NCI-H187 treated with DMSO at 0.1 percent for 48 hours (cell line): ENCODE measurements at places on chromosomes 16 and 17.

DNA sequence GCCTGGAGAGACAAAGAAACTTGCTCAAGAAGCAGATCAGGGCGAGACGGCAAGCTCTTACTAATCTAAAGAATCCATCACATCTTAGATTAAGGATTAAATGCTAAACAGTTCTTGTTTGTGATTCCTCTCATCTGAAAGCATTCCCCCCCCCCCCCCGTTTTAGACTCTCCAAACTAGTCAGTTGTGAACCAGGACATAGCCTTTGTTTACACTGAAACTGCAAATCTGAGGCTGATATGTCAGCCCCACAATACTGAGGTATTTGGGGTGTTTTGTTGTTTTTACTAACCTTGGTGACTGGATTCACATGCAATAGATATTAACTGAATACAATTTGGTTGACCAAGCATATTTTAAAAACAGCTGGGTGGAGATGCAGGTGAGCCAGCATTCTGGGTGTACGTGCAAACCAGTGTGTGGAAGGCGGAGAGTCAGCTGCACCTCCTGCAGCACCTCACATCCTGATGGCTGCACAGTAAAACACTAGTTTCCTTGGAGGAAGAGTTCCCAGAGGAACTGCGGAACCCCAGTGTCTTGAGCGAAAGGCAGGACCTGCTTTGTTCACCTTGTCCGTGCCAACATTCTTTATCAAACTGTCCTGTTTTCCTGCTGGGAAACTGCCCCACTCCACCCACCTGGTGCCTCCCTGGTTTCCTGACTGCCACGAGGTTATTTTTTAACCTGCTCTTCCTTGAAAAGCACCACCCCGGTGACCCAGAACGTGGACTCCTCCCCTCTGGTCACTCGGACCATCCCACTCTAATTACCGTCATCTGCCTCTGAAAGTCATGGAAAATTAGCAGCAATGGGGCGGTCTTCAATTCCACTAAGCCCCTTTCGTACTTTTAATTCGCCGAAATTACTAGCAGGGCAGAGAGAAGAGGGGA, 1.2 kb upstream of the YPEL2 start:
- DNase-seq: no peak

DNA sequence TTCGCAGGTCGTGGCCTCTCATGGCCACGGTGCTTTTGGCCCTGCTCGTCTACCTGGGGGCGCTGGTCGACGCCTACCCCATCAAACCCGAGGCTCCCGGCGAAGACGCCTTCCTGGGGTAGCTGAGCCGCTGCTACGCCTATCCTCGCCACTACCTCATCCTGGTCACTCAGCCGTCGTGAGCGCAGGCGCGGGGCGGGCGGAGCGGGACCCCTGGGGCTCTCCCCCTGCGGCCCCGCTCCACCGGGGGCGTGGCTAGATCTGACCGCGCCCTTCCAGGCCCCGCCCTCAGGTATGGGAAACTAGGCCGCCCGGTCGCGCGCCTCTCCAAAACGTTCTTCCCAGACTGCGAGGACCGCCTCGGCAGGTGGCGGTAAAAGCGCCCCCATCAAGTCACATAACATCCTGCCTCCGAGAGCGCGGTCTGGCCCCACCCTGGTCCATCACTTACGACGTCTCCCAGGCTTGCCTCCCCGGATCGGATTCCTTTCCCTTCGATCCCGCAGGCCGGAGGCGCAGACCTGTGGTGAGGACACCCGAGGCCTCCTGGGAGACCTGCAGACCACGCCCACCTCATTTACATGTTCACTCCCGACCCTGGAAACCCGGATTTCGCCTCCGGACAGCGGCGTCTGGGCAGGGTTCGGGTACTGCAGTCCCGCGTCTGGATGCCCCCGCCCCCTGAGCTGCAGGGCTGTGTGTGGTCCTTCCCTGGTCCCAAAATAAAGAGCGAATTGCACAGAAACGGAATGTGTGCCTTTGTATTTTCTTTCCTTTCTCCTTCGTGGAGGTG, 91.5 kb upstream of the TMEM97 start:
- peak; percentile 43 for DNase-seq

DNA sequence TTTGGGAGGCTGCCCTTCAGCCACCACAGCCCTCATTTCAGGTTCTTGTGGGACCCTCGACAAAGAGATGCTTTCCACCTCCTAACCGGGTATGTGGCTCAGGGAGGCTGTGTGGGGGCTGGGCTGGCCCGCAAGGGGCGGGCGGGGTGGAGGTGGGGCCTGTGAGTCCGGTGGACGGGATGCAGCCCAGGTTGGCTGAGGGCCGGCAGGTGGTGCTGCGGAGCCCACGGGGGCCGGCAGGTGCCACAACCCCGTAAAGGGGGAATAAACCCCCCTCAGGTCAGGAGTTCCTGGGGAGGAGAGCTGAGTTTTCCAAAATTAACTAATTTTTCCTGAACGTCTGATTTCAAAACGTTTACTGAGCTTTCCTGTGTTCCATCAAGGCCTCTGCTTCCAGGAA, 4.9 kb upstream of the CIAO3 start:
- DNase-seq: no peak

GRCh38 chr17:32553168-32553567, 66.4 kb downstream of the CDK5R1 start:
- DNase-seq: no peak
